ENCODE measurements at places on chromosomes 4 and X.
A peak's percentile ranks its signal among the peaks of the same experiment; 100 is the strongest.

DNA sequence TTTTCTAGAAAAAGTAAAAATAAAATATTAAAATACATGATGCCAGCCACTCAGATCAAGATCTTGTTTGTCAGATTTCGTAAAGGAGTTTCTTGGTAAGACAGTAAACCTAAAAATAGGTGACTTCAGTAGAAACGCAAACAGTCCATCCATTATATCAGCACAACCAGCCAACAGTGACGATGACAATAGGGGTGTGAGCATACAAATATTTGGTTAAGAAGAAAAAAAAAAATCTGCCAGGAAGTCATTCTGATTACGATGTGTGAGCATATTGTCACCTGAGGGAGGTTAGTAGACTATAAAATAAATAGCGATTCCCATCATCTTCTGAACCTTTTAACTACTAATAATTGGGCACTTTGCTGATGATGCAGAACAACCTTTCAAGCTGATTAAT is 37.6 kb downstream of the SLC7A11 start:
- DNase-seq: no peak

- no peak for DNase-seq
Measured at GRCh38 chr4:32551943-32552342, 1831.8 kb downstream of the PCDH7 start.

- DNase-seq: peak; percentile 35
Measured at GRCh38 chrX:44874420-44875184, 1.6 kb downstream of the KDM6A start.

DNA sequence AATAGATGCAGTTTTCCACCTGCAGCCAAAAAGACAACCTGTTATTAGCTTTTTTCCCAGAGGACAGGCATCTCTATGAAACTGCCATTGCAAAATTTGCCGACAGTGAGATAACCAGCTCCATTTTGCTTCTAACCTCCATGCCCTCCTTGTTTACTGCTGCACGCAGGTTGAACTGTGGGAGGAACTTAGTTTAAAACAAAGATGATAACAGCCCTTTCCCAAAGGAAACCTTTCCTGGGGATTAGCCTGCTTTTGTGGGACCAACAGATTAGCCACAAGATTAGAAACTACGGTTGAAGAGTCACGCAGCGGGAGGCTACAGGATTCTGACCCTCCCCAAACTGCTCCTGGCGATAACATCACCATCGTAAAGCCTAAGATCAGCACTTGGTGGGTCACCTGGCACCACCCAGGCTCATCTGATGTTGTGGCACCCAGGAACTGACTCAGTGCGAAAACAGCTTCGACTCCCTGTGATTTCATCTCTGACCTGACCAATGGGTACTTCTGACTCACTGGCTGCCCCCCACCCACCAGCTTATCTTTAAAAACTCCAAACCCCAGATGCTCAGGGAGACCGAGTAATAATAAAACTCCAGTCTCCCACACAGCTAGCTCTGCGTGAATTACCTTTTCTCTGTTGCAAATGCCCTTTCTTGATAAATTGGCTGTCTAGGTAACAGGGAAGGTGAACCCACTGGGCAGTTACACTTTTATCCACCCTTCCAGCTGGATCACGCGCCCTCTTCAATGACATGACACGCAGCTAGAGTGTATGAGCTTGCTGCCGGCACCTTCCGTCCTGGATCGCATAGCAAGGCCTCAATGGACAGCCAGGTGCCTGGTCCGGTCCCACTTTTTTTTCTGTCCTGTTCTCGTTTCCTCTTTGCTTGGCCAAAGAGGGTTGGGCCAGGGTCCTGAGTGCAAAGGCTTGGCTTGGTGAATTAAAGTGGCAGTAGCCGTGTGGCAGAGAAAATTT is 27.2 kb downstream of the NOP14 start:
- peak; percentile 41 for DNase-seq

DNA sequence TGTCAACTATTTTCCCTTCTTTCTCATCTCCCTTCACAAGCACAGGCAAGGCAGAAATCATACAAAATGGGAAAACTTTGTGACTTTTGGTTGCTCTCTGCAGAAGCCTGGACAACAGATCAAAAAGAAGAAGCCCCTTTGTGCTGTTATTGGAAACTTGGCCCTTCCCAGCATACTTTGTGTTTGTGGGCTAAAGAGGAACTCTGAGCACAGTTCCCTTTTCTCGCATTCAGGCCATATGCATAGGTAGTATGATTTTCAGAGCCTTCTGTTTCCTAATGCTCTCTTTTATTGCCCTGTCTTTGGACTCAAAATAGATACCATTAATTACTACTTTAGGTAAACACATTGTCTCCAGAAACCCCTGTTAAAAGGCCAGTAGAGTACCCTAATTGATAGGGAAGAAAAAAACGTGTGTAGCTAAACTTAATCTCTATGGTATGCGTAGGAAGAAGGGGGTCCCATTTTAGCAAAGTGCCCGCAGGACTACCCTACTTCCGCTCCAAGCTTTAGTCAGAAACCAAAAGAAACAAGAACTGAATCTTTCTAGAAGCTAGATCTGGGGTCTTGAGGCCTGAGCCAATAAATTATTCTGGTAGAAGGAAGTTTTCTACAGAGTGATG is 26.6 kb downstream of the VSIG4 start:
- DNase-seq: no peak

- no peak for DNase-seq
Measured at GRCh38 chrX:12919051-12919450, 12.6 kb downstream of the TLR8 start.

- DNase-seq: no peak
Measured at GRCh38 chrX:104419211-104419610, 146.8 kb upstream of the IL1RAPL2 start.

DNA sequence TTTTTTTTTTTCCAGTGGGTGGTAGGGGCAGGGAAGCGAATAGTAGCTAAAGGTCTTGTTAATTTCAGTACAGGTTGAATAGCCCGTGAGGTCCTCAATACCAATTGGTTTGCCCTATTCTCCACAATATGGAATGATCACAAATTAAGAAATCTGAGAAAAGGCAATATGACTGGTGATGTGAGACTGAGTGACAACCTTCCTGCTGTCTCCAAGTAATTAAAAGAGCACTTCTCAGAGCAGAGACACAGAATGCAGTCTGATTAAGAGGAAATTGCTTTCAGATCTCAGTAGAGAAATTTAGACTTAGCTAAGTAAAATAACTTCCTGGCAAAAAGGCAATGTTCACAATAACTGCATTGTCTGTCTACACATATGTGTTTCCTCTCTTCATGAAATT is 23.0 kb downstream of the GPR174 start:
- no peak for DNase-seq

DNA sequence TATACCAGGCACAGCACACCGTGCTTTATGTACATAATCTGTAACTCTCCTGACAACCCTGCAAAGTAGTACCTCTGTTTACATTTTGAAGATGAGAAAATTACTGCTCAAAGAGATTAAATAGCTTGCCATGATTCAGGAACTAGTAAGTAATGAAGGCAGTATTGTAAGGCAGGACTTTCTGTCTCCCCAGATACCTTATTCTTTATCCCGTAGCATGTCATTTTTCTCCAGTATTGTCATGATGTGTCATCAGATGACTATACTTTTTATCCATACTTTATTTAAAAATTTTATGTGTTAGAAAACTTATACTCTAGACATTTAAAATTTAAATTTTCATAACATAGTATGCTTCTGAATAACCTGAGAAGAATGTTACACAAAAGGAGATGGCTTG is 188.3 kb upstream of the NUDT6 start:
- no peak for DNase-seq
